Naive thymus-derived CD4-positive, alpha-beta T cell (primary cell): ENCODE measurements at places on chromosomes 7 and 10. TPM values are rescaled to one million over a fixed set of nuclear protein-coding genes. Genes with fewer than 3 reads are reported as not detected.

AGR3 gene
- polyA plus RNA-seq, result not detected

GNG11 gene
- polyA plus RNA-seq, result not detected

FAM221A gene
- 4.8 TPM for polyA plus RNA-seq

HSPA12A gene
- polyA plus RNA-seq, result not detected

C10orf143 gene
- 36.5 TPM for polyA plus RNA-seq

CDCA7L gene
- polyA plus RNA-seq, result 70.4 TPM

TFPI2 gene
- polyA plus RNA-seq, result not detected

IKZF5 gene
- polyA plus RNA-seq, result 25.9 TPM

LRRC18 gene
- not detected for polyA plus RNA-seq

LIPF gene
- not detected for polyA plus RNA-seq

AFAP1L2 gene
- polyA plus RNA-seq, result 1.6 TPM

CRYGN gene
- 0.48 TPM for polyA plus RNA-seq

COBL gene
- polyA plus RNA-seq, result not detected

HOXA4 gene
- not detected for polyA plus RNA-seq

UCN3 gene
- not detected for polyA plus RNA-seq

TACR2 gene
- 0.47 TPM for polyA plus RNA-seq

DCLRE1A gene
- polyA plus RNA-seq, result 3.8 TPM

TRIM50 gene
- polyA plus RNA-seq, result not detected

SPDYE9 gene
- polyA plus RNA-seq, result 0.08 TPM

FAM25A gene
- polyA plus RNA-seq, result not detected

NEURL1 gene
- polyA plus RNA-seq, result 1.1 TPM

MOGAT3 gene
- polyA plus RNA-seq, result not detected

TLL2 gene
- polyA plus RNA-seq, result not detected

LIPM gene
- polyA plus RNA-seq, result not detected

EFCAB10 gene
- not detected for polyA plus RNA-seq
